ENCODE measurements at places on chromosomes 7 and 10. TPM values are rescaled to one million over a fixed set of nuclear protein-coding genes. Genes with fewer than 3 reads are reported as not detected.

Gene RBM20
- under 0.01 TPM for total RNA-seq

Gene ASB10
- not detected for total RNA-seq

Gene COPG2
- total RNA-seq: 39.0 TPM

Gene PARG
- total RNA-seq: 36.9 TPM

All from uterine smooth muscle cell (primary cell).